ENCODE measurements at places on chromosomes 12 and 14. TPM values are rescaled to one million over a fixed set of nuclear protein-coding genes. Genes with fewer than 3 reads are reported as not detected.

Gene PLEKHG7
- not detected for total RNA-seq

Gene MAP4K5
- 49.0 TPM for total RNA-seq

Gene STYK1
- total RNA-seq, result not detected

Gene CLEC4D
- total RNA-seq, result not detected

Gene CPNE6
- total RNA-seq, result not detected

Gene ACSM4
- total RNA-seq, result not detected

Gene TRPV4
- 0.73 TPM for total RNA-seq

Gene MYBPC1
- total RNA-seq, result not detected

Gene CMTM5
- 1.2 TPM for total RNA-seq

Gene ZNF891
- total RNA-seq, result 1.2 TPM

Gene RNASE9
- not detected for total RNA-seq
